ENCODE measurements at places on chromosomes 2 and 18. TPM values are rescaled to one million over a fixed set of nuclear protein-coding genes. Genes with fewer than 3 reads are reported as not detected.
A peak's percentile ranks its signal among the peaks of the same experiment; 100 is the strongest.

DNA sequence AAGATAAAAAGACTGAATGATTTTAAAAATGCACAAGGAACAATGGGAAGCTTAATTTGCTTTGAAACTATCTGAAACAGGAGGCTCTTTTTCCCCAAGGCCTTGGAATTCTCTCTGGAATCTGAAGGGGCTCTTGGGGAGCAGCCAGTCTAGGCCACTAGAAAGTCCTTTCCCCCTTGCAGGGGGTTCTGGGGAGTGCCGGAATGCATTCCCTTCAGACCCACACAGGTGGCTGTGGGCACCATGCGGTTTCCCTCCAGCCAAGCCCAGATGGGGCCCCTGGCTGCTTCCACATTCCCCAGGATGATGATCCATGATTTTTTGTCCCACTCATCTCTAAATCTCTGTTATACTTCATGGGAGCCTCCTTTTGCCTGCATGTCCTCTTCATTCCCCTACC is 10.7 kb downstream of the GPR45 start:
- peak; percentile 85 for DNase-seq

DNA sequence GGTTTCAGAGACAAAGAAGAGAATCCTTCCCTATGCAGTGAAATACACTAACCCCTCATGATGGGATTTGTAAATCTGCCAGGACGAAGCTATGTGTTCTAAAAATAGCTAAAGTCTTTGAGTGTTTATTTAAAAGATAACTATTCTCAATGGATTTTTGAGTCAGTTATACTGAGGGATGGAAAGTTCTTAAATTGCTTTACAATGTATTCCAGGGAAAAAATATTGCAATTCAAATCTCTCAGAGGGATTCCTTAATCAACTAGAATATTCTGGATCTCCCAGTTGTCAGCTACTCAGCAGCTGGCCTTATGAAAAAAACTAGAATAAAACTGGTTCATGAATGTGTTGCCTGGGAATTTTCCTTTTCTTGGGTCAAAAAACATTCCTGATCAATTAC is 312.4 kb downstream of the PLCL1 start:
- peak; percentile 17 for DNase-seq

GRCh38 chr2:183204397-183204796 is 80.2 kb downstream of the NUP35 start:
- DNase-seq = no peak

DNA sequence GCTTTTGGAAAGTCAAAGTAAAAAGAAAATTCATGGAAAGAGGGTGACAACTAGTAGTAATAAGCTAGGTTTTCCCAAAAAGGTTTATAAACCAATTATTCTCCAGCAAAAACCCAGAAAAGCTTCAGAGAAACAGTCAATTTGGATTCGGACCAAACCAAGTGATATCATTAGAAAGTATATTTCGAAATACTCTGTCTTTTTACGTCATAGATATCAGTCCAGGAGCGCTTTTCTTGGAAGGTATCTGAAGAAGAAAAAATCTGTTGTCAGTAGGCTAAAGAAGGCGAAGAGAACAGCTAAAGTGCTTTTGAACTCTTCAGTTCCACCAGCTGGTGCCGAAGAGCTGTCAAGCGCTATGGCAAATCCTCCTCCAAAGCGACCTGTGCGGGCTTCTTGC is 36.6 kb downstream of the ZDBF2 start:
- DNase-seq = no peak

CCDC141 gene
- 0.17 TPM for total RNA-seq

All from fibroblast of lung (primary cell).